ENCODE measurements at places on chromosomes 16 and 17.

- no peak for DNase-seq
Observed at GRCh38 chr16:46717692-46718091, 28.2 kb downstream of the ORC6 start.

GRCh38 chr16:6932871-6933385 is 399.7 kb upstream of the RBFOX1 start:
- DNase-seq, result no peak

GRCh38 chr17:50257676-50258224 is 16.5 kb upstream of the TMEM92 start:
- DNase-seq, result no peak

- no peak for DNase-seq
Observed at GRCh38 chr16:144797-145252, 6.4 kb upstream of the NPRL3 start.

- no peak for DNase-seq
Observed at GRCh38 chr17:76893623-76894334, 25.6 kb downstream of the MGAT5B start.

- no peak for DNase-seq
Observed at GRCh38 chr16:86805188-86805587, 226.8 kb downstream of the FOXL1 start.

GRCh38 chr17:75069783-75070182 is 18.0 kb upstream of the SLC16A5 start:
- DNase-seq, result no peak

- DNase-seq, result no peak
Observed at GRCh38 chr16:71746442-71747046, 22.0 kb upstream of the PHLPP2 start.

- no peak for DNase-seq
Observed at GRCh38 chr16:15954814-15955151, 5.4 kb downstream of the ABCC1 start.

DNA sequence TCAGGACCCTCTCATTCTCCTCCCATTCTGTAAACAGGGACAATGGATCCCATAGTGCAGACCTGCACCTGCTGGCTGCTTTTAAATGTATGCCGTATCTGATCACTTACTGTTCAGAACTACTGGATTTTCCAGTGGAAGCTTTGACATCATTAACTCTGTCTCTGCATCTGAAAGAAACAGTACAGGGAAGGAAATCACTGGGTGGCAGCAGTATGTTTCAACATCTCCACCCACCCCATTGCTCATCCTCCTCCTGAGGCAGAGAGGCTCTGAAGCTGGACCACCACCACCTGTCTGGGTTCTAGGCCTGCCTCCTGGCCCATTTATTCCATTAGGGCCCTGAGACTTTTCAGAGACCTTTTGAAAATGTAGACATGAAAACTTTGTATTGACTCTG is 2.6 kb downstream of the CCL15 start:
- DNase-seq, result no peak

- no peak for DNase-seq
Observed at GRCh38 chr17:21190078-21190477, 23.9 kb downstream of the TMEM11 start.

- no peak for DNase-seq
Observed at GRCh38 chr16:84088695-84089395, 27.9 kb downstream of the MBTPS1 start.

GRCh38 chr17:80163336-80163735 is 6.5 kb upstream of the CARD14 start:
- DNase-seq, result no peak

- DNase-seq, result no peak
Observed at GRCh38 chr17:10019941-10020451, 114.9 kb upstream of the RCVRN start.

GRCh38 chr17:48814504-48814903 is 2.5 kb downstream of the TTLL6 start:
- no peak for DNase-seq

- no peak for DNase-seq
Observed at GRCh38 chr16:50403491-50403890, 34.7 kb upstream of the BRD7 start.

GRCh38 chr17:71519285-71519684 is 601.5 kb upstream of the SOX9 start:
- DNase-seq, result no peak

DNA sequence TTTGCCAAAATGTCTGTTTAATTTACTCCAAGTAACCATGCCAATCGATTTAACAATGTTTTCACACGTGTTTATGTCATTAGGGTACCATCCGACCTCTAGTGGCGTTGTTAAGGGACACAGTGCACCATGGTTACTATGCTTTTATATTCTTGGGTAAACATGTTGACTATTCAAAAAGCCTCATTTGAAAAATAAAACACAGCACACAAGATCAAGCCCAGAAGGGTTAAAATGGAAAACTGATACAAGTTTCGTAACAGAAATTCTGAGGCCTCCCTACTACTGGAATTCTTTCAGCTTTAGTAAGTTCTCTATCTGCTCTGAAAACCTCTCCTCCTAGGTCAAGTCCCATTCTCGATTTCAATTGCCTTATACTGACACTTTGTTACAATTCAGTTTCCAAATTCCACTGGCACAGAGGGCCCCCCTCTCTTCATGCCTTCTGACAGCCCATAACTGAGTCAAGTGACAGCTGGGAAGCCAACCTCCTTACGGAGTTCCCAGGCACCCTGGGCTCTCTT is 2.1 kb downstream of the CFAP20 start:
- no peak for DNase-seq

- DNase-seq, result no peak
Observed at GRCh38 chr17:4004517-4005295, 40.5 kb upstream of the ATP2A3 start.

GRCh38 chr17:48051706-48052486 is 3.7 kb downstream of the NFE2L1 start:
- no peak for DNase-seq

DNA sequence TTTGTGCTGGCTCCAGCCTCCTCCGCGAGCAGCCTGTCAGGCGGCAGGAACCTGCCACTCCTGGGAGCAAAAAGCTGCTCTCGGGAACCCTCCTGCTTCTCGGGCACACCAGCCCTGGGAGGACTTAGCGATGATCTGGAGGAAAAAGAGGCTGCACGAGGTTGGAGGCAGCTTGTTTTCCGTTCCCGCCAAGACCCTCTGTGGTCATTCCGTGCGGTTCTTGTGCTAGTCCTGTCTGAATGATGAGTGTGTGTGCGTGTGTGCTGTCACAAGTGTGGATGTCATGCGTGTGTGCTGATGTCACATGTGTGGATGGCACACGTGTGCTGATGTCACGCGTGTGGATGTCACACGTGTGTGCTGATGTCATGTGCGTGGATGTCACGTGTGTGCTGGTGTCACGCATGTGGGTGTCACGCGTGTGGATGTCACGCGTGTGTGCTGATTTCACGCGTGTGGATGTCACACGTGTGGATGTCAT is 150.0 kb downstream of the NPIPB11 start:
- no peak for DNase-seq

GRCh38 chr16:66223176-66223780 is 143.2 kb upstream of the CDH5 start:
- no peak for DNase-seq

GRCh38 chr17:73934696-73935095 is 268.8 kb upstream of the RPL38 start:
- DNase-seq, result no peak

GRCh38 chr16:84922351-84923120 is 88.8 kb downstream of the ZDHHC7 start:
- DNase-seq, result no peak

DNA sequence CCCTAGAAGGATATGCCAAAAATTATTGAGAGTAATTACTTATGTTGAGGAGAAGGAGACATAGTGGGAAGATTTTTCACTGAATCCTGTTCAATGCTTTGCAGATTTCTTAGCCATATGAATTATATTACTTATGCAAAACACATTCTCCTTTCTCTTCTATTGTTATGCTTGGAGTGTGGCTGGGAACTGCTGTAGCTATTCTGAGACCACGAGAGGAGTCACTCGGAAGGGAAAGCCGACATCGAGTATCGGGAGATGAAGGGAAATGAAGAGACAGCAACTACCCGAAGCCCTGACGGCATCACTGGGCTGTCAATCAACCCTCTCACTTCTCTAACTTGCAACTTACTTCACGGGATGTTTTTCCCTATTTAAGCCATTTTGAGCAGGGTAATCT is 39.6 kb downstream of the STX8 start:
- DNase-seq, result no peak

GRCh38 chr17:76327696-76328095 is 19.6 kb upstream of the QRICH2 start:
- no peak for DNase-seq

GRCh38 chr16:65195998-65196397 is 74.1 kb upstream of the CDH11 start:
- DNase-seq, result no peak

GRCh38 chr16:70746040-70746707 is 54.8 kb downstream of the VAC14 start:
- DNase-seq, result no peak

GRCh38 chr17:63332286-63332685 is 113.8 kb downstream of the CYB561 start:
- no peak for DNase-seq

DNA sequence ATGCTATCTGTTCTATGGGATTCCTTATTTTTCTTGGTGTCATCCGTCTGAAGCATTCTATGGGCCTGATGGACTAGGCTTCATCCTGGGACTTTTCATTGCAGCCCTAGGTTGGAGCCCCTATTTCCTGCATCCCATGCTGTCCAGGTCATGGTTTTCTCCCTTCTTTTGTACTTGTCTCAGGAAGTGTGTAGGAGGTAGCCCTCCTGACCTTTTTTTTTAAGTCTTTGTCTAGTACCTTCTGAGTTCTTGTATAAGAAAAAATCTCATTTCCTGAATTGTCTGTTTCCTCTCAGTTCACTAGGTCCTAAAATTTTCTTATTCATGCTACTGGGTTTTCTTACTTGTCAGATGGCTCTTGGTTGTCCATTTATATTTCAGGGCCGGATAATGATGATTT is 6.0 kb downstream of the NDEL1 start:
- DNase-seq, result no peak

DNA sequence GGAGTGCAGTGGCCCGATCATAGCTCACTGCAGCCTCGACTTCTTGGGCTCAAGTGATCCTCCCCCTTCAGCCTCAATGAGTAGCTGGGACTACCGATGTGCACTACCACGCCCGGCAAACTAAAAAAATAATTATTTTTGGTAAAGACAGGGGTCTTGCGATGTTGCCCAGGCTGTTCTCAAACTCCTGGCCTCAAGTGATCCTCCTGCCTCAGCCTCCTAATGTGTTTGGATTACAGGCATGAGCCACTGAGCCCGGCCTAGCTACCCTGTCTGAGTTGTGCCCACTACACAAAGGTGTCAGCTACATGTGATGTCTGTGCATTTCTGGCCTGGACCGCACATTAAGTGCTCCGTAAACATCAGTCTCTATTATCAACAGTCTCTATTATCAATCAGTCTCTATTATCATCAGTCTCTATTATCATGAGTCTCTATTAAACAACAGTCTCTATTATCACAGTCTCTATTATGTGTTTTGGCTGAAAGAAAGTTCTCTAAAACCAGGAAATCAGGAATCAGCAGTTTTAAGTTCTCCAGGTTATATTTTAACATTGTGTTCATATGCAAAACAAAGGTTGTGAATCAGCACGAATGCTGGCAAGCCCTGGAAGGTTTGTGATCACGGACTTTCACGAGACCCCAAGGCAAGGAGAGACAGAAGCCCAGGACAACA is 721 bp upstream of the WWOX start:
- no peak for DNase-seq

DNA sequence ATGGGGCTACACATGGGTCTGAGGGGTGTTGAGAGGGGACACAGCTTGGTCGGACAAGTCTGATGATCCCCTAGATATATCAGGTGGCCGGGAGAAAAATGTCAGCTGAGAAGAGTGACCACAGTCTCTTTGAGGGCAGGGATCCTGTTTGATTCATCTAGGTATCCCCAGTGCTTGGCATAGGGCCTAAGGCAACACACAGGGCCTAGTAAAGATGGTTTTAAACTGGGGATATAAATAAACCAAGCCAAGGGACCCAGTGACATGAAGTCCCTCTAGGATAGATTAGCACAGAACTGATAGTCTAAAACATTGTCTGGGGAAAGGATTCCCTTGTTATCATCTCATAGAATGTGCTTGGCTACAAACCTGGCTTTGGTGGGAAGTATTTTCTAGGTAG is 1.4 kb downstream of the ERCC4 start:
- DNase-seq, result no peak

GRCh38 chr17:50052241-50052796 is 3.6 kb upstream of the ITGA3 start:
- no peak for DNase-seq

DNA sequence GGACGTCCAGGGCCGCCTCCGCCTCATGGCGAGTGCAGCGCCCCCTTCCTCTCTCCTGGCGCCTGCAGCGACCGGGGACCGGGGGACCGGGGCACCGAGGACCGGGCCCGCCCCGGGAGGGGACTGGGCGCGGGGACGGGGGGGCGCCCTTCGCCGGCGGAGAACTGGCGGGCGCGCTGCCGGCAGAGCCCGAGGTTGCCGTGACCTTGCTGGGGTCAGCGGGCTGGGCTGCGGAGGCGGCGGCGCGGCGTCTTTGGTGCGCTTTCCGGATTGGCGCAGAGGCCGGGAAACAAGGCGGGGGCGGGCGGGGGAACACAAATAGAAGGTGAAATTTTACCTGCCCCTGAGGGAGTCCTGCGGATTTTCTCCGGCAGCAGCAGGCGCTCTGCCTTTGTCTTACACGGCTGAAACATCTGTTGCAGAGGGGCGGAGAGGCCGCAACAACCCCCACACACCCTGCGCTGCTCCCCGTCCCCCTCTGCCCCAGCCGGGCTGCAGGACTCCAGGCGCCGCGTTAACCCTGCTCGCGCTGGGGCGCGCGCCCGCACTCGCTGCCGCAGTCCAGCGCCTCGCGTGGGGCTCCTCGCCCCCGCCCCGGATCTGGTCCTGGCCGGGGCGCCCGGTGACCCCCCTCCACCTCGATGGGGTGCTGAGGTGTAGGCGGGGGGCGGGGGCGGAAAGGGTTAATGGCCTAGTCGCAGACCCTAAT is 53.5 kb downstream of the SREBF1 start:
- DNase-seq, result no peak

GRCh38 chr16:48434653-48435317 is 49.6 kb upstream of the SIAH1 start:
- no peak for DNase-seq

- no peak for DNase-seq
Observed at GRCh38 chr17:67058036-67058435, 13.7 kb downstream of the CACNG1 start.

- DNase-seq, result no peak
Observed at GRCh38 chr16:88540346-88540977, 29.7 kb upstream of the ZC3H18 start.

GRCh38 chr17:36980280-36980761 is 31.6 kb downstream of the AATF start:
- no peak for DNase-seq

- no peak for DNase-seq
Observed at GRCh38 chr16:12126091-12126806, 149.7 kb downstream of the SNX29 start.

GRCh38 chr16:52956044-52956443 is 96.7 kb downstream of the CHD9NB start:
- DNase-seq, result no peak

Measured in cortex of kidney (tissue), 1 donor.